ENCODE measurements at places on chromosomes 2 and 18. TPM values are rescaled to one million over a fixed set of nuclear protein-coding genes. Genes with fewer than 3 reads are reported as not detected.
A peak's percentile ranks its signal among the peaks of the same experiment; 100 is the strongest.

DNA sequence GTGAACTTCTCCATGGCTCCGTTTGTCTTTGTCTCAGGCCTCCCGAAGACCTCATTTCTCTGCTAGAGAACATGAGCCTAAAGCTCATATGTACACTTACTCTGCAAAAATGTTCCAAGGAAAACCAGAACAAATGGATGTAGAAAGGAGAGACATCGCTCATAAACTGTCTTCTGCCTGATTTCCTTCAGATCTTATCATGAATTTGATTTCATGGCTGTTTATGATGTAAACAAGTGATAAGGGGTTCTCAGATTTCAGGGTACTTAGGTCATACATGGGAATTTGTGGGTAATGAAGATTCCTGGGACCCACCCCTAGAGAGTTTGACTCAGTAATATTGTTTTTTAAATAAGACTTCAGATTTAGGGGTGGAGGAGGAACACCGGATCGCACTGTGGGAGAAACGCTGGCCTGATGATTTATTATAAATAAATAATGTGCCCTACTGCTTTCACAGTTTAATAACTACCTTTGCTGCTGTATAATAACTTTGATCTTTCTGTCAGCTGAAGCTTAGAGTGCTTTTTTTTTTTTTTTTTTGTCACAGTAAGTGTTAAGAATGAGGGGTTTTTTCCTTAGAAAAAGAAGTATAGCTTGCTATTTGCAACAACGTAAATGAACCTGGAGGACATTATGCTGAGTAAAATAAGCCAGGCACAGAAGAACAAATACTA, 14.9 kb downstream of the AOX1 start:
- peak overlapping the region; percentile 1 for H3K4me3 ChIP-seq
- H3K27me3 ChIP-seq: no peaks in the 10 kb centered on the region
- no peaks in the 10 kb centered on the region for H3K36me3 ChIP-seq
- H3K4me1 ChIP-seq: peaks cover 52% of the 10 kb centered on the region
- H3K27ac ChIP-seq: peak overlapping the region; percentile 64

GRCh38 chr2:240347373-240347940, 88.0 kb upstream of the GPC1 start:
- H3K27me3 ChIP-seq: no peaks in the 10 kb centered on the region
- H3K4me3 ChIP-seq: no peak overlapping the region
- no peaks in the 10 kb centered on the region for H3K36me3 ChIP-seq
- no peak overlapping the region for H3K27ac ChIP-seq

GRCh38 chr18:42231284-42231683, 276.2 kb downstream of the PIK3C3 start:
- H3K4me3 ChIP-seq: no peak overlapping the region
- H3K27ac ChIP-seq: no peak overlapping the region
- no peaks in the 10 kb centered on the region for H3K36me3 ChIP-seq
- no peak for DNase-seq
- no peaks in the 10 kb centered on the region for H3K27me3 ChIP-seq
- no peaks in the 10 kb centered on the region for H3K4me1 ChIP-seq

SMC6 gene
- total RNA-seq: 14.1 TPM

DNA sequence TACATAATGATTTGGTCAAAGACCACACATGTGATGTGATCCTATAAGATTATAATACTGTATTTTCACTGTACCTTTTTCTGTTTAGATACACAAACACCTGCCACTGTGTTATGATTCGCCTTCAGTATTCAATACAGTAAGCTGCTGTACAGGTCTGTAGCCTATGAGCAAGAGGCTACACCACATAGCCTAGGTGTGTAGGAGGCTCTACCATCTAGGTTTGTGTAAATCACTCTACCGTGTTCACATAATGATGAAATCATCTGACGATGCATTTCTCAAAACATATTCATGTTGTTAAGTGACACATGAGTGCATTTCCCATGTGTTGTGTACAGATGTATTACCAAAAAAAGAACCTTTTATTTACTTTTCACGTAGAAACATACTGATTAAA, 74.5 kb downstream of the USP40 start:
- H3K27me3 ChIP-seq: no peaks in the 10 kb centered on the region
- peaks cover 24% of the 10 kb centered on the region for H3K4me1 ChIP-seq
- no peak overlapping the region for H3K4me3 ChIP-seq
- H3K36me3 ChIP-seq: peaks cover 23% of the 10 kb centered on the region
- DNase-seq: no peak

- H3K36me3 ChIP-seq: no peaks in the 10 kb centered on the region
- no peak for DNase-seq
- no peaks in the 10 kb centered on the region for H3K27me3 ChIP-seq
- no peak overlapping the region for H3K27ac ChIP-seq
- peaks cover 6% of the 10 kb centered on the region for H3K4me1 ChIP-seq
- no peak overlapping the region for H3K4me3 ChIP-seq
Observed at GRCh38 chr2:234910186-234910679, 41.6 kb upstream of the SH3BP4 start.

GRCh38 chr2:28247290-28247689, 145.4 kb upstream of the FOSL2 start:
- H3K4me3 ChIP-seq: no peak overlapping the region
- no peak for DNase-seq
- H3K36me3 ChIP-seq: no peaks in the 10 kb centered on the region
- H3K27ac ChIP-seq: no peak overlapping the region
- H3K4me1 ChIP-seq: peaks cover 16% of the 10 kb centered on the region

MARCHF4 gene
- total RNA-seq: 1.9 TPM

DNA sequence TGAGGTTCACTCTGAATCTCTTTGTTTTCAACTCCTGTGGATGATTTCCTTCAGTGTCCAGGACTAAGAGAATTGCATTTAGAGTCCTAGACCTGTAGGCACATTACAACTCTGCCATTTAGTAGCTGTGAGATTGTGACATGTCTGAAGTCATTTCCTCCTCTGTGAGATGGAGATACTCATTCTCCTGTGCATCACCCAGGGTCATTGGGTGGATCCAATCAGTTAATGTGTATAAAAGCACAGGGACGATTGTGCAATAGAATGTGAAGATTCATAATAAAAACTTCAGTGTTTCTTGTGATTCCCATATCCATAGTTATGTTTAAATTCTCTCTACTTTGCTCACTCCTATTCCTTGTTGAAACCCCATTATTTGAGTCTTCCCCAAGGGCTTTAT, 113.6 kb downstream of the DIS3L2 start:
- H3K4me3 ChIP-seq: no peak overlapping the region
- H3K36me3 ChIP-seq: no peaks in the 10 kb centered on the region
- no peaks in the 10 kb centered on the region for H3K27me3 ChIP-seq

DNA sequence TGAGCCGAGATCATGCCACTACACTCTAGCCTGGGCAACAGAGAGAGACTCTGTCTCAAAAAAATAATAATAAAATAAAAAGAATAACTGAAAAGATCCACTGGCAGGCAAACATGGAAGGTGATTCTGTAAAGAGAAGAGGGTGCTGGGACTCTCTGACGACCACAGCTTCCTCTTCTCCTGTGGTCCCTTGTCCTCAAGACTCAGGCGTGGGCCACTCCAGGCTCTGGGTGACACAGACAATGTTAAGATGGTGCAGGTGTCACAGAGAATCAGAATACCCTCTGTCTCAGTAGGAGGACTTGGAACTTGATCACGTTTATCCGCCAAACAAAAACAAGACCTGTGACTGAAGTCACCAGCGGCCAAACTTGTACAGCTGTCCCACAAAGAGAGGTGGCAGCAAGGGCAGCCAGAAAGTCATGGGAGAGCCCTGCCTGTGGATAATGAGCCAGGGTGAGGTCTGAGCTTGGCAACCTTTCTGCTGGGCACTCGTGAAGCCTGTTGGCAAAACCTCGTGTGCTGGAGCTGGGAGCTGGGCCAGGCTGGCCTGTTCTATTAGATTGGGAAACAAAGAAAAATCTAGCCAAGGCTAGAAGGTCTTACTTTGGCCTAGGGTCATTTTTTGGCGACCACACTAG, 76.4 kb upstream of the ITGA6 start:
- no peak overlapping the region for H3K27ac ChIP-seq
- no peak for DNase-seq
- no peaks in the 10 kb centered on the region for H3K27me3 ChIP-seq
- H3K4me1 ChIP-seq: peaks cover 44% of the 10 kb centered on the region
- H3K36me3 ChIP-seq: no peaks in the 10 kb centered on the region

DNA sequence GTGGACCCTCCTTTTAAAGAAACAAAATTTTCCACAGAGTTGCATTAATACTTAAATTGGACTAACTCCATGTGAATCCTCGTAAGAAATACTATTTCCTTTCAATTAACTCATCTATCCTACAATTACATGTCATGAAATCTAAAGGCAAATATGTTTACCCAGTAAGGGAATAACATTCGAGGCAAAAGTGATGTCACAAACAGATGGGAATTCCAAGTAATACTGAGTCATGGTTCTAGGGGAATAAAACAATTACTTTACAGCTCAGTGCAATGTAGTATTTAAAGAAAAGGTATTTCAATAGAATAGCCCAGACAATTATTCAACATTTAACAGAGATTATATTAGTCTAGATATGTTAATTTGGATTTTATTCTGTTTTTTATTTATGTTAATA, 205.8 kb downstream of the ZNF385B start:
- no peak overlapping the region for H3K4me3 ChIP-seq
- DNase-seq: peak; percentile 70
- H3K4me1 ChIP-seq: peaks cover 27% of the 10 kb centered on the region
- 0 out of 2 replicates have a peak overlapping the region, but pooled peaks have one; percentile 7 for H3K27ac ChIP-seq
- no peaks in the 10 kb centered on the region for H3K36me3 ChIP-seq

GRCh38 chr2:46087492-46087891, 209.7 kb upstream of the EPAS1 start:
- H3K27ac ChIP-seq: no peak overlapping the region
- H3K36me3 ChIP-seq: no peaks in the 10 kb centered on the region
- no peak overlapping the region for H3K4me3 ChIP-seq
- no peaks in the 10 kb centered on the region for H3K27me3 ChIP-seq
- no peaks in the 10 kb centered on the region for H3K4me1 ChIP-seq

- no peaks in the 10 kb centered on the region for H3K27me3 ChIP-seq
- H3K27ac ChIP-seq: no peak overlapping the region
- no peak overlapping the region for H3K4me3 ChIP-seq
- H3K4me1 ChIP-seq: no peaks in the 10 kb centered on the region
Observed at GRCh38 chr2:100259106-100259505, 63.2 kb downstream of the LONRF2 start.

DNA sequence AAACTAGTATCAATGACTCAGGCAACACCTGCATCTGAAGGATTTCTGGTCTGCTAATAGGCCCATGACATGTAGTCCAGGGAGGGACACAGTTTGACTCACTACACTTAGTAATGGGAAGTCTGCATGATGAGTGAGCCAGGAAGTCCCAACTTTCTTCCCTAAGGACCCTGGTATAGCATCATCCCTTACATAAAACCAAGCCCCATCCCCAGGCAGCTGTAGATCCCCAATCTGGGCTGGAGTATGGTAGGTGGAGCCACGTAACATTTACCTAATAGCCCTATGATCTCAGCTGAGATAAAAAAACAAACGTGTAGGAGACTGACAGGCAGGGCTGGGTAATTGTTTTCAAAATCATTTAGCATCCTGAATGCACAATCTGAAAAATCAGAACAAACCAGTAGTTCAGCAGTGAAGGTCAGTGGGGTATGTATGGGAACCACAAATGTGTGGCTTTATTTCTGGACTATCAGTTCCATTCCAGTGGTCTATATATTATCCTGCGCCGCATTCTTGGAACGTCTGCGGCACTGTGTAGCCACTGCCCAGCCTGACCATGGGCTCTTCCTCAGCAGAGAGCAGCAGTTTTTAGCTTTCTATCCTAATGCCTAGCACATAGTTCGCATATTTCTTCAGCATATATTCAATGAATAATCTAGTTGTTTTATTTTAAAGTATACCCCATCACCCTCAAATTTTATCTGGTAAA, 33.5 kb downstream of the EPB41L3 start:
- no peaks in the 10 kb centered on the region for H3K36me3 ChIP-seq
- no peaks in the 10 kb centered on the region for H3K4me1 ChIP-seq
- DNase-seq: peak; percentile 17
- no peaks in the 10 kb centered on the region for H3K27me3 ChIP-seq
- no peak overlapping the region for H3K4me3 ChIP-seq

GPR39 gene
- total RNA-seq: 43.2 TPM

HJURP gene
- 31.7 TPM for total RNA-seq

GRCh38 chr2:212548455-212548819, 9.8 kb upstream of the ERBB4 start:
- H3K4me3 ChIP-seq: no peak overlapping the region
- H3K27me3 ChIP-seq: peaks cover 10% of the 10 kb centered on the region
- H3K36me3 ChIP-seq: no peaks in the 10 kb centered on the region
- DNase-seq: peak; percentile 68

- no peak for DNase-seq
- no peaks in the 10 kb centered on the region for H3K36me3 ChIP-seq
- no peaks in the 10 kb centered on the region for H3K27me3 ChIP-seq
Observed at GRCh38 chr2:28168376-28168775, 224.3 kb upstream of the FOSL2 start.

TMEFF2 gene
- total RNA-seq: not detected

RABL2A gene
- total RNA-seq: 4.4 TPM

DNA sequence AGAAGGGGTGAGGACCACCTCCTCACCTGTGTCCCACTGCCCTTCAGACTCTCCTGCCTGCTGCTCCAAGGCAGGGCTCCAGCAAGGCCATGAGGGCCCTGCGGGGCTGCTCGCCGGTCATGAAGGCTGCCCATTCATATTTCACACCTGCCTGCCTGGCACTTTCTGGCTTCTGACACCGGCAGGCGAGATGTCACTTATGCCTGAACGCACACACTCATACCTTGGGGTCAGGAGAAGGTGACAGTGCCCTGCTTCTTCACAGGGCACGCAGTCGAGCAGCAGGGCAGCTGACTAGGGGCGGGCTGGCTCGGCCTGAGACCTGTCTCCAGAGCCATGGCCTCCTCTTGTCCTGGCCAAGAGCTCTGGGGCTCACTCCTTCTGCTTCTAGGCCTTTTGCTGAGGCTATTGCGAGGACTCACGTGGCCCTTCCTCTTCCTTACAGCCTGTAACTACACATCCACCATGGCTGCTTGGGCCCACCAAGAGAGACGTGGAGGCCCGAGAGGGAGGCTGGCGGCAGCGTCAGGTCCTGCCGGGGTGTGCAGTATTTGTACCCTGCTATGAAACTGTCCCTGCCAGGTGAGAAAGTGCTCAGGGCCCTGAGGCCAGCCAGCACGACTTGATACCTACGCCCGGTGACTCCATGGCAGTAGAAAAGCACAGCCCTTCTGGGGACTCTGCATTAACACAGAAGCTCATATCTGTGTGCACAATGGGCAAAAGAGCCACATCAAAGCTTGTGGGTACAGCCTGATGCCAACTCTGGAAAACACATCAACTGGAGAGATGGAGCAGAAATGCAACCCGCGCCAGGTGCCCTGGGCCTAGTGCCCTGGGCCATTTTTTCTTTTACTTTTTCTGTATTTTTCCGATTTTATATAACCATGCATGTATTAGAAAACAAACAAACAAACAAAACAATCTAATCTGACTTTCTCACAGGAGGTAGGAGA, 30.6 kb downstream of the HS6ST1 start:
- no peak overlapping the region for H3K27ac ChIP-seq
- H3K36me3 ChIP-seq: no peaks in the 10 kb centered on the region
- H3K4me1 ChIP-seq: no peaks in the 10 kb centered on the region
- H3K4me3 ChIP-seq: no peak overlapping the region

SLC30A3 gene
- total RNA-seq: not detected

GRCh38 chr18:79584491-79585394, 94.9 kb upstream of the CTDP1 start:
- DNase-seq: no peak
- H3K36me3 ChIP-seq: no peaks in the 10 kb centered on the region
- H3K27me3 ChIP-seq: no peaks in the 10 kb centered on the region
- no peak overlapping the region for H3K4me3 ChIP-seq

GRCh38 chr18:63405986-63406385, 16.3 kb downstream of the VPS4B start:
- no peak for DNase-seq
- H3K27ac ChIP-seq: no peak overlapping the region
- H3K36me3 ChIP-seq: peaks cover 62% of the 10 kb centered on the region
- no peaks in the 10 kb centered on the region for H3K27me3 ChIP-seq
- H3K4me1 ChIP-seq: peaks cover 40% of the 10 kb centered on the region
- H3K4me3 ChIP-seq: no peak overlapping the region

CTLA4 gene
- not detected for total RNA-seq
